ENCODE measurements at places on chromosomes 7 and 10.

- no peak for DNase-seq
Observed at GRCh38 chr10:125062227-125062913, 98.0 kb downstream of the CTBP2 start.

GRCh38 chr7:36215457-36215765 lies 62.4 kb downstream of the EEPD1 start:
- DNase-seq, result no peak

GRCh38 chr7:33099154-33099940 lies 9.9 kb downstream of the RP9 start:
- DNase-seq, result no peak

GRCh38 chr7:41830271-41830670 lies 127.4 kb upstream of the INHBA start:
- DNase-seq, result no peak

GRCh38 chr7:156529956-156530355 lies 110.6 kb upstream of the RNF32 start:
- DNase-seq, result no peak

- DNase-seq, result no peak
Observed at GRCh38 chr10:121380211-121380610, 218.0 kb downstream of the FGFR2 start.

DNA sequence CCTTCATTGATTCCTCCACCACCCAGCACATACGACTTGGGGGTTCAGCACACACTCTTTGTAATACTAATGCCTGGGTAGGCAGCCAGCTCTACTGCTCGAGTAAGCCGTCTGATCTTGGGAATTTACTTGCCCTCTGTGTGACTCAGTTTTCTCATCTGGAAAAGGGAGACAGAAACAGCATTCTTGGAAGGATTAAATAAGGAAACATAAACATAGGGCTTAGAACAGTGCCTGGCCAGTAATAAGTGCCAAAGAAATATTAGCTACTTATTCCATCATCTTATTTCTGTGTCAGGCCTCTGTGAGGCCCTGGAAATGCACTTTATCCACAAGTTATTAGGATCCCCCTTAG lies 130.1 kb downstream of the TNS3 start:
- no peak for DNase-seq

DNA sequence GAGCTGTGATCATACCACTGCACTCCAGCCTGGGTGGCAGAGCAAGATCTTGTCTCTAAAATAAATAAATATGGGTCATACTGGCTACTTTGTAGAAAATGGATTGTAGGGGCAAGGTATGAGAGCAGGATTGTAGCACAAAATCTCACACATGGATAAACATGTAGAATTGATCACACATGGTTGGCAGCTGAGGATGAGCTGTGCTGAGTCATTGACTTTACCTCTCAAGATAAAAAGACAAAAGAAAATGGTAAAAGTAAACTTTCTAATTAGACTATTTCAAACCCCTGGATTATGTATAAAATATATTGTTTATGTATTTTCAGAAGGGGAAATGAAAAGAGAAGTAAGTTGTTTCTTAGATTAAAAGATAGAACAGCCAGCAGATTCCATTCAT lies 69.3 kb downstream of the APBB1IP start:
- DNase-seq, result no peak

DNA sequence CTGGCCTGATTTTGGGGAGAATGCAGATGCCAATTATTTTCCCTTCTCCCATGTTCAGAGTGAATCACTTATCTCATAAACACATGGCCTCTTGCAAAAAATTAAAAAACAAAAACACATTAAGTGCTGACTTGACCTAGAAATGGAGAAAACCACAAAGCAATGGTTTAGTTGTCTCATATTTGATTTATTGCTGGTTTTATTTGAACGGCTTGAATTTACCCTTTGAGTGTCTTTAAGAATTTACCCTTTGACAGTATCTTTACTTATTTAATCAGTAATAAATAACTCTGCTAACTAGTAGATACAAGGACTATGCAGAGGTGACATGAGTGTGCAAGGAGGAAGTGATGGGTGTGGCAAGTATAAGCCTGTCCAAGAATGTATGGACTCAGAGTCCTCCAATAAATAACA lies 68.1 kb upstream of the GSDME start:
- DNase-seq, result no peak

- peak; percentile 73 for DNase-seq
Observed at GRCh38 chr7:22193450-22193983, 163.4 kb downstream of the RAPGEF5 start.

DNA sequence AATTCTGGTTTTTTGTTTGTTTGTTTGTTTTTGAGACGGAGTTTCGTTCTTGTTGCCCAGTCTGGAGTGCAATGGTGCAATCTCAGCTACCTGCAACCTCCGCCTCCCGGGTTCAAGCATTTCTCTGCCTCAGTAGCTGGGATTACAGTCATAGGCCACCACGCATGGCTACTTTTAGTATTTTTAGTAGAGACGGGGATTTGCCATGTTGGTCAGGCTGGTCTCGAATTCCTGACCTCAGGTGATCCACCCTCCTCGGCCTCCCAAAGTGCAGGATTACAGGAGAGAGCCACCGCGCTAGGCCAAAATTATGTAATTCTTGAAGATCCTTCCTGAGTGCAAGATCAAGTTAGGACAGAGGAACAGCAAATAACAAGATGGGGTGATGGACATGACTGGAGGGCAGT lies 719 bp downstream of the ZNF33B start:
- DNase-seq, result no peak

DNA sequence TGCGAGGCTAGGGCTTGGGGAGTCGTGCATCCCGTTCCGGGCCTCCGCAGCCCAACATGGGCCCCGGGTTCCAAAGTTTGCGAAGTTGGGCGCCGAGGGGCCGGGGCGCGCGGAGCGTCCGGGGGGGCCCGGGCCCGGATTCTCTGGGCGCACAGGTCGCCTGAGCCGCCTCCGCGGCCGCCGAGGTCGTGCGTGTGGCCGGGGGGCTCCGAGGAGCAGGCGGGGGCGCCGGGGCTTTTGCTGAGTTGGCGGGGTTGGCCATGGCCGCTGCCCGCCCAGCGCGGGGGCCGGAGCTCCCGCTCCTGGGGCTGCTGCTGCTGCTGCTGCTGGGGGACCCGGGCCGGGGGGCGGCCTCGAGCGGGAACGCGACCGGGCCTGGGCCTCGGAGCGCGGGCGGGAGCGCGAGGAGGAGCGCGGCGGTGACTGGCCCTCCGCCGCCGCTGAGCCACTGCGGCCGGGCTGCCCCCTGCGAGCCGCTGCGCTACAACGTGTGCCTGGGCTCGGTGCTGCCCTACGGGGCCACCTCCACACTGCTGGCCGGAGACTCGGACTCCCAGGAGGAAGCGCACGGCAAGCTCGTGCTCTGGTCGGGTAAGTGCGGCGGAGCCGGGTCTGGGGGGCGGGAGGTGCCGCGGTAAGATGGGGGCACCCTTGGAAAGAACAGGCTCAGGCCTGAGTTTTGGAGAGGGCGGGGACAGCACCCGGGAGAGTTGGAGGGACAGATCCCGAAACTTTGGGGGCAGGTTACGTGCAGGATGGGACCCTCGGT lies 643 bp downstream of the SMO start:
- DNase-seq, result no peak

DNA sequence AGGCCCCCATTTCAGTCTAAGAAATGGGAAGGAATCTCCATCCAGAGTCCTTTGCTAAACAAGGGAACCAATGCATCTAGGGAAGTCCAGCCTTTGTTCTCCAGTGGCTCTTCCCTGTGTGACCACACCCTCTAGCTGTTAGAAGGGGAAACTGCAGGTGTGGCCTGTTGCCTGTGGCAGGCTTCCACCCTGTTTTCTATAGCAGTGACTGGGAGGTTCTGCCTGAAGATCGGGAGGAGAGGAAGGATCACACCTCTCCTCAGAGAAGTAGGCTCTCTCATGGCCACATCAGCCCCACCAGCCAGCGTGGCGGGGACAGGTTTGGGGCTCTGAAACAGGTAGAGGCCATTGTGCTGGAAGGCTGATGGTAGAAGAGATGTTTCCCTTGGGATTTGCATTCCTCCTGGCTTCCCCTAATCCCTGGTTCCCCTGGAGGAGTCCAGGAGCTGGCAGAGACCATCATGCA lies 47.7 kb upstream of the TRIM8 start:
- no peak for DNase-seq

GRCh38 chr10:133213641-133214467 lies 16.2 kb upstream of the UTF1 start:
- DNase-seq, result no peak

All from caudate nucleus (tissue), 63 donors.